SW 1271 (cell line): ENCODE measurements at places on chromosomes 3 and 15.

DNA sequence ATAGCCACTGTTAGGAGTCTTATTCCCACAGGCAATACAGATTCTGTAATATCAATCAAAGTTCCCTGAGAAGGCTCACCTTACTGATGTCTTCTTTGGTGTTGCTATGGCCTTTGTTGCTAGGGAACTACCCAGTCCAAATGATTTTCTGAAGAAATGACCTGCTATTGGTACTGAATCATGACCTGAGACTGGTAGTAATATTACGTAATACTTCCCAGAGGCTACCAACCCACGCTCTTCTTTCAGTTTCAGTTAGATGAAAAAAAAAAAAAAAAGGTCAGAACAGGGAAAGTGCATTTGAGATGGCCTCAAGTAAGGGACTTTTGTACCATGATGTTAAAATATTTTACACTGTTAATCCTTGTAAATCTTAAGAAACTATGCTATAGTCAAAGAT lies 1092.5 kb upstream of the EPHA6 start:
- no peak for DNase-seq

- no peak for DNase-seq
Measured at GRCh38 chr3:15011174-15011573, 53.9 kb downstream of the MRPS25 start.

- no peak for DNase-seq
Measured at GRCh38 chr3:194623449-194624290, 9.5 kb downstream of the TMEM44 start.

DNA sequence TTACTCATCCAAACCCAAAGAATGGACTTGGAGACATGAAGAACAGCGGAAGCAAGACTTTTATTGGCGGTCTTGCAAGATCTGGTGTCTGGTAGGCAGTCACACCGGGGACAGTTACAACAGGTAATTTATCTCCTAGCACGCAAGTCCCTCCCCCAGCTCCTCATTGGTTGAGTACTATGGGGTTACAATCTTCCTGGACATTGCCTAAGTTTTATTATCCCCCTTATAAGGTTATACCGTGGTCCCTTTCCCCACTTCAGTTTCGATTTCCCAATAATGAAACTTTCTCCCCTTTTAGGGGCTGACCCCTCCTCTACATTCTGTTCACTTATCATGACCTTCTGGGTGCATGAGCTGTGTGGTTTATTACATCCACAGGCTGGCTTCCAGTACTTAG lies 18.7 kb downstream of the ARL8B start:
- DNase-seq, result no peak

GRCh38 chr15:92676561-92676960 lies 21.0 kb upstream of the FAM174B start:
- DNase-seq, result no peak

DNA sequence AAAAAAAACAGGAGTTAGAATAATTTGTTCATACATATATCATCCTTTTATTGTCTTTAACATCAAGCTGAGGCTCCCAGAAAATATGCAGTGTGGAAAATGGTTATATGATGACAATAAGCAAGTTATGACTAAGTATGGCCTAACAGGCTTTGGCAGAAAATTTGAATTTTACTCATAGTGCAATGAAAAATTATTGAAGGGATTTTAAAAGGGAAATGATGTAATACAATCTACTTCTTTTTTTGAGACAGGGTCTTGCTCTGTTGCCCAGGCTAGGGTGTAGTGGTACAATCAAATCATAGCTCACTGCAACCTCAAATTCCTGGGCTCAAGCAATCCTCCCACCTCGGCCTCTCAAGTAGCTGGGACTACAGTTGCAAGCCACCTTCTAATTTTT lies 78.7 kb downstream of the FAIM start:
- no peak for DNase-seq

- DNase-seq, result no peak
Measured at GRCh38 chr3:167668651-167669050, 14.9 kb upstream of the WDR49 start.

GRCh38 chr15:80106051-80106450 lies 46.6 kb downstream of the ZFAND6 start:
- no peak for DNase-seq

GRCh38 chr3:159795042-159795441 lies 193.6 kb upstream of the IL12A start:
- DNase-seq, result no peak

- no peak for DNase-seq
Measured at GRCh38 chr15:98442901-98443300, 205.4 kb upstream of the IGF1R start.

GRCh38 chr15:101615986-101616848 lies 36.0 kb downstream of the TM2D3 start:
- no peak for DNase-seq

DNA sequence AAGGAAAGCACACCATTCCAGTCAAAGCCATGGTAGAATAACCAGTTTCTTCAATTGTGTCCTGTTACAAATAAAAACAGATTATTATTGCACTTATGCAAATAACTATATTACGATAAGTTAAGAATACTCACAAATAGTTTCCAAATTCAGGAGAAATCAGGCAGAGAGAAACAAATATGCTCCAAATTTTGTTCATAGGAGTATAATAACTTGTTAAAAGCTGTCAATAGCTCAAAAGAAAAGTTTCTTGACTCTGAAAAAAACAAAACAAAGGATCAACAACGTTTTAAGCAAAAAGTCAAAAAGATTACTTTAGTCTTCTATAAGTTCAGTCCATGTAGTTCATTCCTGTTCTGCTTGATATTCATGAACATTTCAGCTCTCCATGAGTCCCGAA lies 59.7 kb upstream of the BDH1 start:
- no peak for DNase-seq

DNA sequence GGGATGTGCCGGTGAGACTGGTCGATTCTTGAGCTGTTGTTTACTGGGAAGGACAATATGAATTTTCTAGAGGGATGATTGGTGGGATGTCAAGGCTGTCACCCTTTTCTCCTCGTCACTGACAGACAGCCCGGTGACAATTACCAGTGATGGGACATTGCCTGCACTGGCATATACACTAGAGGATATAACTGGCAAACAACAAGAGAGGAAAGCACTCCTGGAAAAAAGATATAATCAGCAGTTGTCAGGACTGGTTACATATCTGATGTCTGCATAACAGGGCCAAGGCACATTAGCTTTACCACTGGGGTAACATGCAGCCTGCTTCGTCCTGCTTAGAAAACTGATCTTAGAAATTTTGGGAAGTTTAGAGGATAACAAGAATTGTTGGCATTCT lies 131.1 kb downstream of the ROBO2 start:
- DNase-seq, result no peak

DNA sequence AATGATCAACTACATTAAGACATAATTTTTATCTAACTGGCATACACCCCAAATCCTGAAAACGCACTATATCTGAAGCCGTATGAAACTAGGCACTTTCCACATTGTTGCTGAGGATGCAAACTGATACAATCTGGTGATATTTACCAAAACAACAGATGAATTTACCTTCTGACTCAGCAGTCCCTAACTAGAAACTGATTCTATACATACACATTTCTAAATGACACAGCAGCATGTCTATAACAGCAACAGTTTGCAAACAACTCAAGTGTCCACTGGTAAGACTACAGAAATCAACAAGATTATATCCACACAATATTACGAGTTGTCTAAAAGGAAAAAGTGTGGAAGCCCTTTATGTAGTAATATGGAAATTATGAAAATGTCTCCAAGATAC lies 22.9 kb downstream of the SECISBP2L start:
- no peak for DNase-seq

DNA sequence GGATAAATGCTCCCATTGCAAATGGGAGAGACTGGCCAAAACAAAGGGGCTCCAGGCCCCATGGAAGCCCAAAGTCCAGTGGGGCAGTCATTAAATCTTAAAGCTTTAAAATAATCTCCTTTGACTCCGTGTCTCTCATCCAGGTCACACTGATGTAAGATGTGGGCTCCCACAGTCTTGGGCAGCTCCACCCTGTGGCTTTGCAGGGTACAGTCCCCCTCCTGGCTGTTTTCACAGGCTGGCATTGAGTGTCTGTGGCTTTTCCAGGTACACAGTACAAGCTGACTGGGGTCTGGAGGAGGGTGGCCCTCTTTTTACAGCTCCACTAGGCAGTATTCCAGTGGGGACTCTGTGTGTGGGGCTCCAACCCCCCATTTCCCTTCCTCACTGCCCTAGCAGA lies 45.9 kb downstream of the NIPA2 start:
- no peak for DNase-seq

DNA sequence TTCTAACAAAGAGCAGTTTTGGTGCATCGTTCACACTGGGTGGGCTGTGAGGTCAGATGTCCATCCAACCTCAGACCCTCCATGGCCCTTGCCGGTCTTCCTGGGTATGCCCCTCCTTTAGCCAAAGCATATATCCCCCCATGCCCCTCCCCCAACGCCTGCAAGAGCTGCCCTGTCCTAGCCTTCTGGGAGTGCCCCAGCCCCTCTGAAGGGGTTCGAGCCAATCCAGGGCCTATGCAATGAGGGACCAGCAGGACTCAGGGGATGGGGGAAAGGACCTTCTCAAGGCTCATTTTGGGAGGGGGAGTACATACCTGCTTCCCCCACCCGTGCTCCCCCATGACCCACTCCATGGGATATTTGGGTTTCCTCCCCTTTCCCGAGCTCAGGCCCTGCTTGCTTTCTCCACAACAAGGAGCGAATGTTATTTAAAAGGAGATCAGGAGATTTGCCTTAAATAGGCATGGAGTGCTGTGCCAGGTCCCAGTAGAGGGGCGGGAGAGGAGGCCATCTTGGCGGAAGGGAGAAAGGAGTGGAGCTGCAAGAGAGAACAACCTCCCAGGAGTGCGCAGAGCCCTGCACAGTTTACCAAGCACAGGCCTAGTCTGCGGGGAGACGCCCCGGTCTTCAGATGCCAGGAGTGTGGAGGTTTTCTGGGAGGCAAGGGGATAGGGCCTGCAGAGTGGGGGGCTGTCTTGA lies 18.2 kb downstream of the PIF1 start:
- DNase-seq, result no peak

GRCh38 chr3:12751571-12751970 lies 7.5 kb downstream of the TMEM40 start:
- DNase-seq, result no peak

- DNase-seq, result no peak
Measured at GRCh38 chr3:193548406-193548805, 6.3 kb downstream of the ATP13A4 start.

- DNase-seq, result no peak
Measured at GRCh38 chr3:120637851-120638559, 41.9 kb downstream of the NDUFB4 start.

DNA sequence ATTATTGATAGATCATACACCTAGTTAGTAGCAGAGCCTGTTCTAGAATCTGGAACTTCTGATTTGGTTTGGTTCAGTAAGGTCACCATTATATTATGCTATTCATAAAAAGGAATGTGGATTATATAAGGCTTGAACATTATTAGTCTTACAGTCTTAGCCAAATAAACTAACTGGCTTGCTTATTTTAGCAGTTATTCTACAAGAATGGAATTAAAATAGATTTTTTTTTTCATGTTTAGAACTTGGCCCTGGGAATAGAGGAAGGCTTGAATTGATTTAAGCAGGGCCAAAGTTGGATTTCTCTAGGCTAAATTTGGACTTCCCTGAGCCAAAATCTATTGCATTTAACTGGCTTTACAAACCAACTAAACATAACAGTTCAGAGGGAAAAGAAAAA lies 24.4 kb downstream of the DTWD1 start:
- DNase-seq, result no peak

GRCh38 chr15:95259513-95259912 lies 1028.2 kb downstream of the MCTP2 start:
- peak; percentile 61 for DNase-seq

DNA sequence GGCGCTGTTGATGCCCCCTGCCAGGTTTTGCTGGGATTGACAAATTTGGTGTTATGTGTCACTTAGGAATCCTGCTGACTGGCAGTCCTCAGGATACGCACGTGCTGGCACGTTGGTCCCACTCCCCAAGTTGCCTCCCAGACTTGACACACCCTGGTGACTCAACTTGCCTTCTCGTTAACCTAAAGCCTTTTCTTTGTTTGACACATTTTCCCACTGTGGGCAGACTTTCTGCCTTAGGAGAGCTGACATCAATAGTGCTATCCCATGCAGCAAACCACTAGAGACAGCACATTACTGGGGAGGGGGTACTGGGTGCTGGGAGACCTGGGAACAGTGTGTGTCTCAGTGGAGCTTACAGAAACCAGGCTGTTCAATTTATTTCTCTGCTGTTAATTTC lies 104.3 kb downstream of the OXNAD1 start:
- DNase-seq, result no peak

DNA sequence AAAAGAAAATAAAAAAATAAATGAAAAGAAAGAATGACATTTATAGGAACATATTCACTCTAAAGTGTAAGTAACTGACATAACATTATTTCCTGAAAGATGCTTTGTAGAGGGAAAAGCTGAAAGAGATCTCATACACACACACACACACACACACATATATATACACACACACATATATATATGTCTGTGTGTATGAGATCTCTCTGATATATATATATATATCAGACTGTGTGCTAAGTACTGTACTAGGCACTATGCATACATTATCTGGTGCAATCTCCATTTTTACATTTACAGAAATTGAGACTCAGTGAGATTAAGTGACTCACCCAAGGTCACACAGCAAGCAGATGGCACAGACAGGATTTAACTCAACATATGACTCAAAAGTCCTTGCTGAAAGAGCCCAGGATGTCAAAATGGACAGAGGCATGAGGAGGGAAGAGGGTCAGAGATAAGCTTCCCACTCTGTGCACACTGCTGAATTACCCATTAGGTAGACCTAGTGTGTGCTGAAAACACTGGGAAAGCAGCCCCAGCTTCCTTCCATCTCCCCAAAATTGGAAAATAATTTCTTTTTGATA lies 15.0 kb downstream of the BHLHE40 start:
- no peak for DNase-seq

DNA sequence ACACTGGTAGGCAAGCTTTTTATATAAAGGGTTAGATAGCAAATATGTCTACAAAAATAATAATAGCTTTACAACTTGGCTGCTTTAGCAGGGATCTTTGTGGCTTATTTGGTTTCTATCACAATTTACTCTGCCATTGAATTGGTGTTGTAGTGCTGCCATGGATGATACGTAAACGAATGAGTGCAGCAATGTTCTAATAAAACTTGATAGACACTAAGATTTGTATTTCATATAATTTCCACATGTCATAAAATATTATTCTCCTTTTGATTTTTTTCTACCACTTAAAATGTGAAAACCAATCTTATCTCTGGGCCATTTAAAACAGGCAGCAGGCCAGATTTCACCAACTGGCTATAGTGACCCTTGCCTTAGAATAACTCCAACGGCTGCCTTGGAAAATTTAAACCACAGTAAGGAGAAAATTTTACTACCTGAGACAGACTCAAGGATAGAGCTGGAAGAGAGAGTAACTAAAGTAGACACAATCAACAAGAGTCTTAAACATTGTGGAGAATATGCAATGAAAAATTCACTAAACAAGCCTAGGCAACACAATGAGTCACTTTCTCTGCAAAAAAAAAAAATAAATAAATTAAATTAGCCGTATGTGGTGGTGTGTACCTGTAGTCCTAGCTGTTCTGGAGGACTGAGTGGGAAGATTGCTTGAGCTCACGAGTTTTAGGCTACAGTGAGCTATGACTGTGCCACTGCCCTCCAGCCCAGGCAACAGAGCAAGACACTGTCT lies 8.1 kb downstream of the NPHP3 start:
- no peak for DNase-seq

- no peak for DNase-seq
Measured at GRCh38 chr3:143565951-143566350, 282.3 kb downstream of the SLC9A9 start.
